ENCODE measurements at places on chromosomes 3 and 15.

DNA sequence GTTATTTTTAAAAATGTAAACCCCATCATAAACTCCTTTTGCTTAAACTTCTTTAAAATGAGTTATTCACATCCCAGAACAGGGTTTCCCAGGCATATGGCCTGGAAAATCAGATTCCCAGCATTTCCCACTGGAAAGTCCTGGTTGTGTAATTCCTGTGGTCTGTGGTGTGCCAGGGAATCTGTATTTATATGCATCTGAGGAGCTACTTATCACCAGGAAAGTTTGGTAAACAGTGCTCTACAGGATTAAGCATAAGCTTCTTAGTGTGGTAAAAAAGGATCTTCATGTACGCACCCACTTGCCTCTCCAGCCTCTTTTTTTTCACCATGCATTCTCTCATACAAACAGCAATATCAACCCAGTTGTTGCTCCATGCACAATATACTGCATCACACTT, 28.2 kb downstream of the MEIS2 start:
- no peak for DNase-seq

DNA sequence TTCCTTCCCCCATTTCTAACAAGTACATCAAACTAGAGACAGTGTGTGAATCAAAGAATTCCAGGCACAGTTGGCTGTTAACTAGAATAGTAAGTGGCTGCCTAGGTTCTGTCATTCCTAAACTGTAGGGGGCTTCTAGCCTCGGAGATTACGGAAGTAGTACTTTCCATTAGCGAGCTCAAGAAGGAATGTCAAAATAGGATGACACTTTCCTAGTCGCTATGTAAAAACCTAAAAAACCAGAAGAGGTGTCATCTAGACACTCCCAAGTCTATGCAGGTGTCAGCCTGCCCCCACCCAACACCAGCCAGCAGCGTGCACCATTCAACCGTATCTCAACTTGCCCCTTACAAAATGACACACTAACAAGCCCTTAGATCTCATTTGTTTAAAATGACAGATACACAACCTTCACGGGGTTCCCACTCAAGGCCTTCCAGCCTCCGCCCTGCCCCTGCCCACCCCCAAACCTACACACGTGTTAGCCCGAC, 874 bp downstream of the INO80 start:
- DNase-seq: no peak

GRCh38 chr15:73751511-73751898, 1.6 kb downstream of the INSYN1 start:
- DNase-seq: no peak

DNA sequence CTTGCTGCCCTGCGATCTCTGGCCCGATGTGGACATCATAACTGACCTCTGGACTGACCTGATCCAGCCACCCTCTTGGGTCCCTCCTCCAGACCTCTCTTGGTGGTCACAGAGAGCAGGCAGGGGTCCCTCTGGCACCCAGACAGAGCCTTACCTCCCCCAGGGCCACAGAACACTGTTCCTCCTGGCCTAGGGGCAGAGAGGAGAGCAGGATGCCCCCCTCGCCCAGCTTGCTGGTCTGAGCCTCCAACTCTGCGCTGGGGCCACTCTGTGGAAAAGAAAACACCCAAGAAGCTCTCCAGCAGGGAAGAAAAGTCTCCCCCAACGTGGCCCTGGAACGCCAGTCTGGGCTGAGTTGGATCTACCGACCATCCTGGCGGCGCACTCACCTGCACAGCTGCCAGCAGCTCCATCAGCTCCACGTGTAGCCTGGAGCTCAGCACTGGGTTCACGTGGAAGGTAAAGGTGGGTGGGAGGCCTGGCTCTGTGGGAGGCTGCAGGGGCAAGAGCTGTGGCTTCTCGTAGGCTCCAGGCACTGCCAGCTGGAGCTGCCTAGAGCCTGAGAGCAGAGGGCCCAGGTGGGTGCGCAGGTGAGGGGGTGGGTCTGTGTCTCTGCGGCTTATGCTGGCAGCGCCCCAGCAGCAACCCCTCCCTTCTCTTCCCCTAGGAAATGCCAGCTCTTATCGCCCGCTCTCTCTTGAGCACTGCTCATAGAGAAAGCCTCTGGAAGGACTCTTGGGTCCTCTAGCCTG, 6.0 kb downstream of the PLA2G4F start:
- no peak for DNase-seq

DNA sequence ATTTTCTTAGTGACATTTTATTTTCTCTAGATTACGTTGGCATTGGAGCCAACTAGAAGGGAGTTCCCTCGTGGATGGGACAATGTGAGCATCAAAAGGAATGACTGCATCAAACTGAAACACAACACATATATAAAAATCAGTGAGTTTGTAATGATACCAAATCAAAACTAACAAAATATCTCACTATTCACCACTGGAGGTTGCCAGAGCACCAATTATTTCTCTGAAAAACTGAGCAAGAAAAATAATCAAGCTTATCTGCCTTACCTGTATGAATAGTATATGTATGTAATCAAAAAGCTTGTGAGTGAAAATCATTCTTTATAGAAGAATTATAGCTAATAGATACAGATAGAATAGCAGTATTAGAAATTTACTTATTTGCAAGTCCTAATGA, 46.8 kb upstream of the OTOL1 start:
- no peak for DNase-seq

DNA sequence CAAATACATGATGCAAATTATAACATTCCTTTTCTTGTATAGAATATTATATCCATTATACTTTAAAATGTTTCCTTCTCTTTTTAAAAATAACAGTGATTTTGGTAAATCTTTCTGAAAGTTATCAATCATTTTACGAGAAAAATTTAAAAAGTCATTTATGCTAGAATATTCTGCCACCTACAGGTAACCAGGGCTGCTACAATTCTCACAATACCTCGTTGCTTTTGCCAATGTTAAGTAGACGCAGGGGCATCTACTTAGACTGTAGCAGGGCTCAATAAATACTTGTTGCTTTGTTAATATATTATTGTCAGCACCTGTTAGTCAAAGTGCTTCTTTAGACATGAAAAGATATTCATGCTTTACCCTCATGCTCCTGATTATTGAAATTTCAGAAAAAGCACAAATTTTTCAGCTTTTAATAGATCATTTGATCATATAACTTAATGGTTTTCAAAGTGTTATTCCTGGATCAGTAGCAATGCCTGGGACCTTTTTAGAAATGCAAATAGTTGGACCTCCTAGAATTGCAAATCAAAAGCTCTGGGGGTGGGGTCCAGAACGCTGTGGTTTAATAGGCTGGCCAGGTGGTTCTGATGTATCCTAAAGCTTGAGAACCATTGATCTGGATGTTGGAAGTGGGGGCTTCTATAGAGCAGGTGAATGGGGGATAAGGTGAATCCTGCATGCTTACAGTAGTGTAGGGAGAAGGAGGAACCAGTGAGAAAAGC, 223.6 kb upstream of the PDZRN3 start:
- no peak for DNase-seq

DNA sequence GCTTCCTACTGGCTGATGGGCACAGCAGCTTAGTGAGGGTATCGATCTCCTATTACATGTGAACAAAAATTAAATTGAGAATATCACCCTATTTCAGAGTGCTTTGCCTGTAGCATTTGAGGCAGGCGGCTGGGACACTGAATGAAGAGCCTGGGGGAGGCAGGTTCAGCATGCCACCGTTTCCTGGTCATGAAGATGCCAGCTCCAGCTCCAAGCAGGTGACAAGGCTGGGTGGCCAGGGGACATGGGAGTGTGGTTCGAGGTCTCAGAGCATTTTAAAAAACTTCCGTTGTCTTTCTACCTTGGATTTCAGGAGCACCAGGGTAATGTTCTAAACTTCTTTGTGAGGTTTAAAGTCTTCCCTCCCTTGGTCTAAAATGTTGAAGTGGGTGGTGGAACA, 158.2 kb downstream of the RPLP1 start:
- no peak for DNase-seq

GRCh38 chr3:15327941-15328340, 4.4 kb downstream of the SH3BP5 start:
- no peak for DNase-seq

DNA sequence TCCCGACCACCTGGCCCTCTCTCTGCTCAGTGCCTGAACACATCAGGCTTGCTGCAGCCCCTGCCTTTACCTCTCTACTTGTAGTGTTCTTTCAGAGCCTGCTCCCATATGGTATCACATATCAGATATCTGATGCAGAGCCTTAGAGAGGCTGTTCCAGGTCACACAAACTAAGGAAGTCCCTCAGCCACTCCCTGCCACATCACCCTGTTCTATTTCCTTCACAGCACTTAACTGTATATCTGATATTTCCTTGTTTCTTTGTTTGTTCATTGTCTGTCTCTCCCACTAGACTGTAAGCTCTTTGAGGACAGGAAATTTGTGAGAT, 976 bp upstream of the ALDH1L1 start:
- no peak for DNase-seq

DNA sequence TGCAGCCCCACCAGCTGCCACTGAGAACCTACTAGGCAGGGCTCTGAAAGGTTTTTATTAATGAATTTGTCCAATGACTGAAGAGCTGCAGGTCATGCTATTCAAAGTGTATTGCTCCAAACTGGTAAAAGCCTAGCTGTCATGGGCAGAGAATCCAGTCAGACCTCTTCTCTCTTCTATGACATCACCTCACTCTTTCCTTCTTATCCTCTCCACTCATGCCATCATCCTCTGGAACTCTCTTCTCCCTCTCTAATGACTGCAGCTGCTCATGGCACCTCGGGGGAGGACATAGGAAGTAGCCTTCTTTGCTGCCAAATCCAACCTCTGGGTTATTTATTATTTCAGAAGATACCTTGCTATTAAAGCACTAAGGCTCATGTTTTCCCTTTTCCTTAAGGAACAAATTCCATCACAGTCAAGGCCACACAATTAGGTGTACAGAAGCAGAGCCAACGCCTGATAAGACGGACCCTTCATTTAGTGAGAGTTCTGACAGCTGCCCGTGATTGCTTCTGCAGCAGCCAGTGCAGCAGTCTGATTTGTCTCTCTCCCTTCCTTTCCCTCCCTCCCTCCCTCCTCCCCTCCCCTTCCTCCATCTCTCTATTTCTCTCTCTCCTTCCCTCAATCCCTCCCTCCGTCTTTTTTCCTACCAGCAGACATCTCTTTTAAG, 87.0 kb upstream of the ONECUT1 start:
- DNase-seq: no peak

- DNase-seq: no peak
These were observed 41.8 kb upstream of the UTS2B start for GRCh38 chr3:191372122-191372521.

DNA sequence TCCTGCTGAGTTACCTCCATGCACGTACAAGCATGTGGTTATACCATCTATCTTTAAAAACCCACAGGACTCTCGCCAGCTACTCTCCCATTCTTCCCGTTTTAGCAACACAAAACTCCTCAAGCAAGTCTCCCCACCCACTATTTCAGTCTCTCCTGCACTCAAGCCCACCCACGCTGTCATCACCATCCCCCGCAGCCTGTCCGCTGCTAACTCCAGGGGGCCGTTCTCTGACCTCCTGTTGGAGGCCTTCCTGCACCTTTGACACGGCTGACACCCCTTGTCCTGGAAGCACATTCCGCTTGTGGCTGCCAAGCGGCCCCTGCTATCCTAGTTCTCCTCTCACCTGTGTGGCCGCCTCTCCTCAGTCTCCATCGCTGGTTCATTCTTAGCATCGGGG, 7.5 kb upstream of the PCSK6 start:
- DNase-seq: no peak

GRCh38 chr3:84744130-84744529, 214.7 kb upstream of the CADM2 start:
- no peak for DNase-seq

DNA sequence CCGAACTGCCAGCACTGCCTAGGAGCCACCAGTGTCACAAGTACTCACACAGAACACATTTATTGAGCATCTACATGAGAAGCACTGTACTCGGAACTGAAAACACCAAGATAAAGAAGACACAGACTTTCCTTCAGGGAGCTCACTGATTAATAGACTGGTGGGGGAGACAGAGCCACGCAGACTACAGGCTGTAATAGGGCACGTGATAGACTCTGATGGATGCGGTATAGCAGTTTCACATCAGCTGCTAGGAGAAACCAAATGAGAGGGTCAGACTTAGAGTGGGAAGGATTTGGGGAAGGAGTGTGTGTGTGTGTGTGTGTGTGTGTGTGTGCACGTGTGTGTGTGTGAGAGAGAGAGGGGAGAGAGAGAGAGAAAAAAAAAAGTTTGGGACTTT, 12.1 kb downstream of the EPHB1 start:
- no peak for DNase-seq

DNA sequence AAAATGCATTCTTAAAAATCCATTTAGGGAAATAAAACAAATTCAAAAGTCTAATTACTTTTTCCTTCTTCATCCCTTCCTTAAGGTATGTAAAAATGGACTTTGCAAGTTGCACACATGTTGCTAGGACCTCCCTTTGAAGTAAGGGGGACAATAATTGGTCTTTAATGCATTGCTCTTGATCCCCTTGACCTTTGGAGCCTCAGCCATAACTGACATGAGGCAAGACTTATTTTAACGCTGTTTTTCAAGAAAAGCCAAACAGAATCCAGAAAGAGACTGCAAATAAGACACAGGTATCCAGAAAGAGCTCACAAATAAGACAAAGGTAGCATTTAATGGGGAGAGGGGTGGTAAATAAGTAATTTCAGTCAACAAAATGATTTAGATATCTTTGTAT, 301.4 kb downstream of the ULK4 start:
- DNase-seq: no peak

DNA sequence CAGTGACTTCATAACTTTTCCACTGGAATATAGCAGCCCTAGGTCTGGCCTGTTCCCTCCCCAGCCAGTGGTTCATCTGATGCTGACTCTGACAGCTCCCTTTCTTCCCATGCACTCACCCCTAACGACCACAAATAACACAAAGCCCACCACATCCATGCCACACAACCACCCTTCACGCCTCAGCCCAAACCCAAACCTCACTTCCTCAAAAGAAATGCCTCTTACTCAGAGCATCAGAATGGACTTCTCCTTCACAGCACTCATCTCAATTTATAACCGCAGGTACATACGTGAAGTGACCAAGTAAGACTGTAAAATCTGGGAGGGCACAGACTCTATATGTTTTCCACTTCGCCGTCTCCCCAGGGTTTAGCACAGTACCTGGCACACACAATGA, 1.1 kb downstream of the RBSN start:
- peak; percentile 53 for DNase-seq

GRCh38 chr15:62109982-62110851, 43.4 kb downstream of the C2CD4A start:
- no peak for DNase-seq

DNA sequence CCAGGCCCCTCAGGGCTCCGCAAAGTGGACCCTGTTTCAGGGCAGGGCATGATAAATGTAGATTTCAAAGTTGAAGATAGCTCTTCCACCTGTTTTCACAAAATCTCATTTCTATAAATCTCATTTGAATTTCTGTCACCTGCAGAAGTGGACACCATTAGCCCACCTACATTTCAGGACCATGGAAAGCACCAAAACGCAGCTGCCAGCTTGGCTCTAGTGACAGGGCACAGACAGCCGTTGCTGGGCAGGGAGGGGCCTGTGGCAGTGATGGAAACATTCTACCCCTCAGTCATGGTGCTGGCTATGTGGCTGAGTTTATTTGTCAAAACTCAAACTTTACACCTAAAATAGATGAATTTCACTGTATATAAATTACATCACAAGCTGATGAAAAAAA, 40.4 kb downstream of the PRR23E start:
- DNase-seq: no peak
